SJSA1 (cell line): ENCODE measurements at places on chromosomes 11 and 22. TPM values are rescaled to one million over a fixed set of nuclear protein-coding genes. Genes with fewer than 3 reads are reported as not detected.
A peak's percentile ranks its signal among the peaks of the same experiment; 100 is the strongest.

SCT gene
- total RNA-seq = not detected in 2 replicates

SHISAL1 gene
- 1.5 and 2.4 TPM in 2 replicates for total RNA-seq

OR56B4 gene
- total RNA-seq = not detected in 2 replicates

- DNase-seq = peak; percentile 53
Measured at GRCh38 chr11:72724851-72725723, 27.1 kb downstream of the ARAP1 start.

- no peak for DNase-seq
Measured at GRCh38 chr22:36285017-36285416, 32.1 kb downstream of the APOL1 start.

DNA sequence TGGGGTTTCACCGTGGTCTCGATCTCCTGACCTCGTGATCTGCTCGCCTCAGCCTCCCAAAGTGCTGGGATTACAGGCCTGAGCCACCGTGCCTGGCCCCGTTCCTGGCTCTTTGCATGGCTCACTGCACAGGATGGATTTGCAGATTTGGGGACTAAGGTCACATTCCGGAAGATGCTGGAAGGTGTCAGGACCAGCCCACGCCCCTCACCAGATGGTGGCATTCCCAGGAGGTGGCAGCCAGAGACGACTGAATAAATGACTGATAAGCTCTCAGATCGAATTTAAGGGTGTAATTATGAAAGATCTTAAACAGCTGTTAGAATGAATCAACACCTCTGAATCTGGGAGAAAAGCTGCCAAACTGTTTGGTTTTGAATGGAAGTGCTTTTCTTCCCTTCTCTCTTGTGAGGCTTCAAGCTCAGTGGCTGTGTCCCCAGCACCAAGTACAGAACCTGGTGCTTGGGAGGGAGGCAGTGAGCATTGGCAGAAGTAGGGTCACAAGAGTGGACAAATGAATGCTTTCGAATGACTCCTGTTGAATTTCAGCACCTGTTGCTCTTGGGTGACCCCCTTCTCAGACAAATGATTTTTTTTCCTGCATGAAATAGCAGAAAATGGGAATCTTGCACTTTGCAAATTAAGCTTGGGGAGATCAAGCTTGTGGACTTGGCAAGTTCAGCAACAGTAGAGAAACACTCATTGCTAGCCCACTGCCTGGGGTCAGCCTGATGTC is 69.6 kb downstream of the KIAA1671 start:
- DNase-seq = no peak

- no peak for DNase-seq
Measured at GRCh38 chr11:27998552-27998951, 109.4 kb downstream of the KIF18A start.
